ENCODE measurements at places on chromosomes 6 and 20.
A peak's percentile ranks its signal among the peaks of the same experiment; 100 is the strongest.

DNA sequence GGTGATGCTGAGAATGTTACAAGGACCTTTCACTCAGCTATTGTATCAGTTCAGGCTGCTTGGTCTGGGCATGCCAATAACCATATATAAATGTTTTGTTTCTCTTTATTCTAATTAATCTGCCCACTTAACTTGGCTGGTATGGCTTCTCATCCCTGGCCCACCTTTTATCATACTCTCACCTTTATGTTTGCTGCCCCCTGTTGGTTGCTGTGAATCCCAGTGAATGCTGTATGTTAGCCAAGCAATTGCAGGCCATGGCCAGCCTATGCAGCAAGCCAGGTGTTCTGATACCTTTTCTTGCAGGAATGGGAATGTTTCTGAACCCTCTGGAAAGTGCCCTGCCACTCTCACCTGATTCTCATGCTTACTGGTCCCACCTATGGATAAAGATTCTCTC lies 54.6 kb downstream of the PCSK2 start:
- peak; percentile 79 for DNase-seq

DNA sequence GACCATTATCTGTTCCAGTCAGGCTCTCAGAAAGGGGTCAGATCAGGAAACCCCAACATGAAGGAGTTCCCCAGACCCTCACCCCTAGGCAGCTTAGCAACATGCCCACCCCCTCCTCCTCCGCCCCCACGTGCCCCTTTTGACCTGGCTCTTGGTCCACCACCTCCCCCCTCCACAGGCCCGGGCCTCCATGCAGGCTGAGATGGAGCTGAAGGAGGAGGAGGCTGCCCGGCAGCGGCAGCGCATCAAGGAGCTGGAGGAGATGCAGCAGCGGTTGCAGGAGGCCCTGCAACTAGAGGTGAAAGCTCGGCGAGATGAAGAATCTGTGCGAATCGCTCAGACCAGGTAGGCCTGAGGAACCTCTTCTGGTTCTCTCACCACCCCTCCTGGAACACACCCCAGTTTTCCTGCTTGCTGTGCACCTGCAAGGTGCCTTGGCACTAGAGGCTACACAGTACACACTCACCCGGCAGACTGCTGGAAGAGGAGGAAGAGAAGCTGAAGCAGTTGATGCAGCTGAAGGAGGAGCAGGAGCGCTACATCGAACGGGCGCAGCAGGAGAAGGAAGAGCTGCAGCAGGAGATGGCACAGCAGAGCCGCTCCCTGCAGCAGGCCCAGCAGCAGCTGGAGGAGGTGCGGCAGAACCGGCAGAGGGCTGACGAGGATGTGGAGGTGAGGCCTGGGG lies 21.9 kb downstream of the DEF6 start:
- no peak for DNase-seq

- DNase-seq: no peak
Observed at GRCh38 chr6:131116321-131116720, 18.9 kb upstream of the AKAP7 start.

DNA sequence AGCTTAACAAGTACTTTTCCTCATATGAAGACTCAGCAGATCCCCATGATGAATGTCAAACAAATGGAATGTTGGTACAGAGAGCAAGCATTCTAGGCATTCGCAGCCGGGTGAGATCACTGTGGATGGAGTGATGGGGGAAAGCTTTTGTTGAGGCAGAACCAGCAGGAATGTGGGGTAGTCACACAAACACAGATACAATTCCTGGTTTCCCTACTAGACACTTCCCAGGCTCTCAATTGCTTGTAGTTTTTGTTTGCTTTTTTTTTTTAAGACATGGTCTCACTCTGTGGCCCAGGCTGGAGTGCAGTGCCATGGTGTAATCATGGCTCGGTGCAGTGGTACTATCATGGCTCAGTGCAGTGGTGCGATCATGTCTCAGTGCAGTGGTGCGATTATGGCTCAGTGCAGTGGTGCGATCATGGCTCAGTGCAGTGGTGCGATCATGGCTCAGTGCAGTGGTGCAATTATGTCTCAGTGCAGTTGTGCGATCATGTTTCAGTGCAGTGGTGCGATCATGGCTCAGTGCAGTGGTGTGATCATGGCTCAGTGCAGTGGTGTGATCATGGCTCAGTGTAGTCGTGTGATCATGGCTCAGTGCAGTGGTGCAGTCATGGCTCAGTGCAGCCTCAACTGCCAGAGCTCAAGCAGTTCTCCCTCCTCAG lies 15.4 kb upstream of the IER3 start:
- no peak for DNase-seq

DNA sequence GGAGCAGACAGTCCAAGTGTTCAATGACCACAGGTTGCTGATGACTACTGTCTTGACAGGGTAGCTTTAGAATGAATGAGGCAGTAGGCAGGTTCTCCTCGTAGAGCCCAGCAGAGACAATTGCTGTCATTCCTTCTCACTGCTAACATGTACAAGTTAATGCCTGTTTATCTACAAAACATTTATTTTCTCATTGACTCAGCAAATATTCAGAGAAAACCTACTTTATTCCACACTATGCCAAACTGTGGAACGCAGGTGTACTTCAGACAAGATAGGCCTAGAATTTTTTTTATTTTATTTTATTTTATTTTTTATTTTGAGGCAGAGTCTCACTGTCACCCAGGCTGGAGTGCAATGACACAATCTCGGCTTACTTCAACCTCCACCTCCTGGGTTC lies 50.8 kb downstream of the ARHGAP18 start:
- no peak for DNase-seq

DNA sequence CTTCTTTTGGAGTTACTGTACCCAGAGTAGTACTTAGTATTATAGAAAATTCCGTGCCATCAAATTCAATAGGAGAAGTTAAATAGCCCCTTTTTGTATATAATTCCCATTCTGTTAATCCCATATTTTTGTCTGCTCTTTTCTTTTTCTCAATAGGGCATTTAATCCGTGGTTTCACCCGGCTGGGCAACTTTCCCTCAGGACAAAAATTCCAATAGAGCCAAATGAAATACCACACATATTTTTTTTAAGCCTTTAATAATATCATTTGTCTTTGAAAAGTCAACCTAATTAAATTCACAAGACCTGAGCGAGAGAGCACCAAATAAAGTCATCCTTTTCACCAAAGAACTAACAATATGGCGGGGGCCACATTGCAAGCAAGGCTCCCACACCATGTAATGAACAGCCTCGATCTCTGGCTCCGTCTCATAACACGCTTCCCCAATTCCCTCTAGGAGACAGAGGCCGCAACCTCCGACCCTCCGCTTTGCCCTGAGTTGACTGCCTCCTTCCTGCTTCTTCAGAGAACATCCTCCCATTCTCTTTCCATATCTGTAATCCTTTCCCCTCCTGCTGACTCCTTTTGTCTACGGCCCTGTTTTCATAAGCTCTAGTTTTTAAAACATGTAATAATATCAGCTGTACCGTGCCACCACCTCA lies 13.6 kb downstream of the NHSL1 start:
- DNase-seq: no peak

DNA sequence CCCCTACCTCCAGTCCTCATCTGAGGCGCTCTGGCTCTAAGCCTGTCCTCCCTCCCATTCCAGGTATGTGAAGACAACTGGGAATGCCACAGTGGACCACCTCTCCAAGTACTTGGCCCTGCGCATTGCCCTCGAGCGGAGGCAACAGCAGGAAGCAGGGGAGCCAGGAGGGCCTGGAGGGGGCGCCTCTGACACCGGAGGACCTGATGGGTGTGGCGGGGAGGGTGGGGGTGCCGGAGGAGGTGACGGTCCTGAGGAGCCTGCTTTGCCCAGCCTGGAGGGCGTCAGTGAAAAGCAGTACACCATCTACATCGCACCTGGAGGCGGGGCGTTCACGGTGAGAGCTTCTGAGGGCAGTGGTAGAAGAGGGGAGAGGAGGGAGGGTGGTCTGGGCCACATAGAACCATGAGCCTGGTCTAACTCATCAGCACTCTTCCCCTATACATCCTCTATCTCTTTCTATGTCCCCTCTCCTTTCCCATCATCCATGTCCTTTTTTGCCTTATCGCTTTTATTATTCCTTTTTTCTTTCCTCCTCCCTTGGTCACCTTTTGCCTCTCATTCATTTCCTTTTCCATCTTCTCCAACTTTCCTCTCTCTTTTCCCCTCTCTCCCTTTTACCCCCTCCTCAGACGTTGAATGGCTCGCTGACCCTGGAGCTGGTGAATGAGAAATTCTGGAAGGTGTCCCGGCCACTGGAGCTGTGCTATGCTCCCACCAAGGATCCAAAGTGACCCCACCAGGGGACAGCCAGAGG lies 3.5 kb downstream of the RING1 start:
- no peak for DNase-seq
